ENCODE measurements at places on chromosomes 2 and 18. TPM values are rescaled to one million over a fixed set of nuclear protein-coding genes. Genes with fewer than 3 reads are reported as not detected.

GRCh38 chr2:59691518-59692190, 861.8 kb downstream of the BCL11A start:
- no peak for DNase-seq

GRCh38 chr2:198273660-198274059, 469.3 kb downstream of the PLCL1 start:
- DNase-seq = no peak

The ALPI gene
- not detected for total RNA-seq

The SNORC gene
- total RNA-seq = 2.1 TPM

DNA sequence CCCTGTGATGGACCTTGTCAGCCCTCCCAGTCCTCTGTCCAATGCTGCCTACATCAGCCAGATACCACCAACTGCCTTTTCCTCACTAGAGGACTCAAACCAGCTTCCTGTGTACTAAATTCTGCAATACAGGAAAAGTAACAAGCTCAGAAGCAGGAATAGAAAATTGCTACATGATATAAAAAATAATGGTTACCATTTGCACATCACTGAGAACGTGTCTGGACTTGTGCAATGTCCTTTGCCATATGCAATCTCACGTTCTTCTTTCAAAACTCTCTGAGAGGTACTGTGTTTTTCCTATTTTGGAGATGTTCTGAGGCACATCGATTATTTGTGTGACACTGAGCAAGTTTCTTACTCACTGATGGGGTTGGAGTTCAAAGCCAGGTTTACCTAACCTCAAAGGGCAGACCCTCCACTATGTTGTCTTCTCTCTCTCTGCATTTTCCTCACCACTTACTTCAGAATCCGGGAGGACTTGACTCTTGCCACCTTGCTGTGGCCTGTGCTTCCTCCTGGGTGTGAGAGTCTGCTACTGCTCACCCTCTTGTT, 12.1 kb downstream of the UPP2 start:
- no peak for DNase-seq
